ENCODE measurements at places on chromosomes 7 and 10.
A peak's percentile ranks its signal among the peaks of the same experiment; 100 is the strongest.

DNA sequence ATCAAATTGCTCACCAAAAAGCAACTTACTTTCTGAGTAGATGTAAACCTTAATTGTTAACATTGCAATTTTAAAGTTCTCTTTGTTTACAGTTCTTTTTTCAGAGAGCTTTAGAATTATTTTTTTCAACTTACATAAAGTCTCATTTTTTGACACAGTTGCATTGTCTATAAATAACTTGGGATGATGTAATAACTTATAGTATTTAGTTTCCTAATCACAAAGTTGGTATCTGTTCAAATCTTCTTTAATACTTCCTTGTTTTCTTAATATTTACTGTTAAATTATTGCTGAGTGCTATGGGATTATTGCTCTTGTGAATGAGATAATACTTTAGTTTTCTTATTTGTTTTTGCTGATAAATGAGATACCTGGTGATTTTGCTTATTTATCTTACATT, 18.9 kb upstream of the SUV39H2 start:
- no peak for DNase-seq

GRCh38 chr7:107045195-107045960, 873 bp downstream of the PRKAR2B start:
- no peak for DNase-seq

DNA sequence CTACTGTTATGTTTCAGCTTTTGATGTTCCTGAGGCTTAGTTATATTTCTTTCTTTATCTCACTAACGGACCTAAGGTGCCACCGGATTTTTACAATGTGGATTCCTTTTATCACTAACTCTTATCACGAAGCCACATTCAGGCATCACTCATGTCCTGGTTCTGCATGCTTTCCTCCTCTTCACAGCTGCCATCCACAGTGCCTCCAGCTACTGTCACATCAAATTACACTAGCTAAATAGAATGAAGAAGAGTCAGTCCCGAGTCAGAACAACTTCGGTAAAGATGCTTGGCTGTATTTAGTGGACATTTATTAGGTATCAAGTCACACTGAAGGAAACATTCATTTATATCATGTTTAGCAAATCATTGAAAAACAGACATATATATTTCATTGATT, 153.2 kb downstream of the NEBL start:
- no peak for DNase-seq

GRCh38 chr7:28151965-28152364, 28.6 kb downstream of the JAZF1 start:
- DNase-seq: peak; percentile 46

GRCh38 chr7:55345292-55345691, 19.8 kb upstream of the LANCL2 start:
- DNase-seq: no peak

DNA sequence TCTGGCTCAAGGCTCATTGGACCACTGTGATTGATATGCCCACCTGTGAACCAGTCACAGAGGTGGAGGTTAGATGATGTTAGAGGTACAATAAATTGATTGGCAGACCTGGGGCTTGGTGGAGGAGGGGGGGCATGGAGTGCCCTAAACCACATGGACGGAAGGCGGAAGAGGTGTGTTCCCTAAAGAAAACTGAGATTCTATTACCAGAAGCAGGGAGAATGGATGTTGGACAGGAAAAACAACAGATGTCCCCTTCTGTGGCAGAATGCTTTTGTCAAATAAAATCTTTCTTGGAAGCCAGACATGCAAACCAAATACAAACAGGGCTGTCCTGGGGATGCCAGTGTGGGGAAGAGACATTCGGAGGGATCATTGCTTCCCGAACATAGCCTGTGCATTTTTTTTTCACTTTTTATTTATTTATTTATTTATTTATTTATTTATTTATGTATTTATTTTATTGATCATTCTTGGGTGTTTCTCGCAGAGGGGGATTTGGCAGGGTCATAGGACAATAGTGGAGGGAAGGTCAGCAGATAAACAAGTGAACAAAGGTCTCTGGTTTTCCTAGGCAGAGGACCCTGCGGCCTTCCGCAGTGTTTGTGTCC, 433.9 kb downstream of the RPS24 start:
- DNase-seq: no peak

GRCh38 chr10:124292911-124293615, 125.7 kb downstream of the OAT start:
- DNase-seq: no peak

- DNase-seq: no peak
Observed at GRCh38 chr10:77969114-77969513, 42.6 kb upstream of the DLG5 start.

- no peak for DNase-seq
Observed at GRCh38 chr7:88458946-88459345, 152.3 kb upstream of the STEAP4 start.

GRCh38 chr7:132117181-132117580, 459.1 kb downstream of the PLXNA4 start:
- DNase-seq: no peak

DNA sequence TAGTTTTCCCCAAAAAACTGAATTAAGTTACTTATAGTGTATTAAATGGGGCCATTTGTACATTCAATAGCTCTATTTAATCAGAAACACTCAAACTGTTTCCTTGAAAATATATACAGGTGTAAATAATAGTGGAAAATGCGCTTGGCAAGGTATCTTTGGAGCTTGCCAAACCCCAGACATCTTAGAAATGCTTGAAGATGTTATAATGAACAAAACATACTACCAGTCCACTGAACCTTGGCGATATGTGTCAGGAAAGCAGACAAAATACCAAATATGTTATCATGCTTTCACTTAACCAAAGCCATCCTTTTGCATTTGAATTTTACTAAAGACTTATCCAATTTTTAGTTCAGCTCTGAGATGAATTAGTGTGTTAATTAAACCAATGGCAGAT, 352.7 kb upstream of the SEMA3A start:
- DNase-seq: no peak

DNA sequence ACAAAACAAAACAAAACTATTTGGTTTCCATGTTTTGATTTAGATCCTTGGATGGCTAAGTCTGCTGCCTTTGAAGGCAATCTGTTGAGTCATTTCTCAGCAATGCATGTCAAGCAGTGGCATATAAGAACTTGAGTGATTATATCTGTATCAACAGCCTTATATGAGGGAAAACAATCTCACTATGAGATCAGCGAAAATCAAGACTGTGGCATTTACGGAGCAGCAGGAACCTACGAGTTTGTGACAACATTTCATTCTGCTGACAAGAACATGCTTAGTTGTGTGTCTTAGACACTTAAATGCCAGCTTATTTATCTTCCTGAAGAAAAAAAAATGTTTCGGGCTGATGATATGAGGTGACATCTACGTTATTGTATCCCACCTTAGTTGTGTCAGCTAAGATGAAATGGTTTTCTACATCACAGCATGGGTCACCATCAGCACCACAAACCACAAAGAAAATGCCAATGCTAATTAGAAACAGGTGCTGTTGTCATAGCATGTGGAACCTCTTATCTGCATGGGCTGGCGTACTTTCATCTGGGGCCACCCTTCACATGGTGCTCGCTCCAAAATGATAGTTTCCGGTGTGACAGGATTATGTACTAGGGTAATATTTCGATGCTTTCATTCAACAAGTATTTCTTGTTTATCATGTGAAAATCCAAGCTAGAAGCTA, 1085.5 kb downstream of the SORCS1 start:
- DNase-seq: no peak

GRCh38 chr7:92402920-92403759, 44.1 kb upstream of the GATAD1 start:
- no peak for DNase-seq

DNA sequence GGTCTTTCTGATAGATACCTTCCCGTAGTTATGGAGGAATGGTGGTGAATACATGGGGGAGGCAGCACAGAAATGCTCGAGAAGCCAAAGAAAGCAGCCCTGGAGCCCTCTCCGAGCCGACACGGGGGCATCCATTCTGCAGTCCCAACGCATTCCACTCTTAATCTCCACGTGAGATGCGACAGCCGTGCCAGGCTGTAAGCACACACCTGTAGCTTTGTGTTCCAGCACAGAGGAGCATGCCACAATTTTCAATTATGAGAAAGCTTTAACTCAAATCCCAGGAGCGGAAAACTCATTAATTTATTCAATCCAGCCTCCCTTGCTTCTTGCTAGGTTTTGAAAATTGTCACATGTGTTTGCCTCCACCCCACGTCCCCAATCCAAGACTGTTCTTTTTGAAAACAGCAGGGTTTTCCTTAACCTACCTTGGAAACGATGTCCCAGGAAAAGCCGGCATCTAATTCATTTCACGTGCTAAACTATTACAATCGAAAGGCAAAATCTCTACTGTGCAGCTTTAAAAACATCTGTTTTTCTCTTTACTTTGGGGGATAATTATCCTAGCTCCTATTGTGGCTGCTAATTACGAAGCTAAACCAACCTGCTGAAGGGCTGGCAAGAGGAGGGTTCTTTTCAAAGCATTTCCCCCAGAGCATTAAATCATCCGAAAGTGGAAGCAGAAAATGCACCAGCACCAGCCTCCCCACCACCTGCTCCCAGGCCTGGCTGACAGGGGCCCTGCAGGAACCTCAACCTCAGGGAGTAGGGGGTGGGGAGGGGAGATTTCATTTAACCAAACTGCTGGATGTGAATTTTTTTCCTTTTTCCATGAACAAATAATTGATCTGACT, 56.0 kb upstream of the CHST15 start:
- DNase-seq: no peak

DNA sequence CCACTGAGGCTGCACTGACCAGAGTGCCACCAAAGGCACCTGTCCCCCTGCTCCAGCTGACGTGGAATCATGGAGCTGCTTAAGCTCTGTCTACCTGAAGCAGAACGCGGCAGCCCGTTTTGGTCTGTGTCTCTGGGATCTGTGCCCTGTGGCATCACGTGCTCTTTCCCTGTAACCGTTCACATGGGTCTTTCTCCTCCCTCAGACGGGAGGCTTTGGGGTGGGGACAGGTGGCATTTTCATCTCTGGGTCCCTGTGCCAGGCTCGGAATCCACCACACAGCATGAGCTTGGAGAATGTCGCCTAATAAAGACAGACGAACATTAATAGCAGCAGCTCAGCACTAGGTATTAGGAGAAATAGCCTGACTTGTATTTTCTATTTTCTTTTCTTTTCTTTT, 1.6 kb upstream of the ADAP1 start:
- no peak for DNase-seq

GRCh38 chr7:27364344-27364758, 121.7 kb downstream of the EVX1 start:
- DNase-seq: no peak

DNA sequence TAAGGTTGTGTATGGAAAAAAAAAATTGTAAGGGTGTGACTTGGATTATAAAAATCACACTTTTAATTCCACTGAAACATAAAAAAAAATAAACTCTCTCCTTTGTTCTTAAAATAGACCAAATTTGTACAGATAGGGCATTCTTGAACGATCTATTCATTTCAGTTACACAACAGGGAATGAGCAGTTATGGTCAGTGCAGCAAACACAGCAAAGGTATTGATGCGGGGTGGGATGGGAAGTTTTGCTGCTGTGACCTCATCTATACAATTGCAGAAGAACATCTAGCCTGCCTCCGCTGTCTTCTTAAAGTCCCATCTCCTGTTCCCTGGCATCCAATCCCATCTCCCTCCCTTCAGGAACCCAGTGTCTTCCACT, 580.2 kb downstream of the SUGCT start:
- no peak for DNase-seq

GRCh38 chr7:148621563-148621962, 31.0 kb downstream of the C7orf33 start:
- no peak for DNase-seq

GRCh38 chr7:100483722-100484672, at the start of gene NYAP1:
TSS of gene NYAP1 (plus strand) at chr7:100483927. CDS start at chr7:100485312, 1,385 bp downstream.
- peak; percentile 63 for DNase-seq

Data from CD4-positive, alpha-beta T cell treated with Interleukin-1 beta for 1 hour (primary cell).